H9 (cell line): ENCODE measurements at places on chromosomes 13 and 19.
A peak's percentile ranks its signal among the peaks of the same experiment; 100 is the strongest.

DNA sequence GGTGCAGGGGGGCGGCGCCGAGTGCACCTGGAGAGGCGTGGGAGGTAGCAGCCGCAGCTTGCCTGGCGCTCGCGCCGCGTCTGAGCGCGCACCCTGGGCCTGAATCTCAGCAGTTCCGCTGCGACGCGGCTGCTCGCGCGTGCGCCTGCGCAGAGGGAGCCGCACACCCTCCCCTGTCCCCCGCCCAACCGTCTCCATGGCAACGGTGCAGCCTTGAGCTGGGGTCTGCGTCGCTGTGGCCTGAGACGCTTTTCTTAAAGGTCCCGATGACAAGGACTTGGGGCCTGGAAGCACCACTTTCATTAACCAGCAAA is at the start of gene PNMA8B:
TSS of gene PNMA8B (minus strand) at position 82 of the 314 bp plus-strand sequence. CDS start 402 bp downstream, outside the sequence.
- H3K4me3 ChIP-seq = peak within 1 kb of the TSS; percentile 70
- H3K36me3 ChIP-seq = no peaks in the 10 kb centered on the region
- no peak within 1 kb of the TSS for H3K27ac ChIP-seq
- DNase-seq = peak; percentile 96

GRCh38 chr13:113968463-113969310 is 5.2 kb downstream of the C13orf46 start:
- no peak for DNase-seq
- H3K27ac ChIP-seq = no peak overlapping the region
- no peaks in the 10 kb centered on the region for H3K27me3 ChIP-seq

DNA sequence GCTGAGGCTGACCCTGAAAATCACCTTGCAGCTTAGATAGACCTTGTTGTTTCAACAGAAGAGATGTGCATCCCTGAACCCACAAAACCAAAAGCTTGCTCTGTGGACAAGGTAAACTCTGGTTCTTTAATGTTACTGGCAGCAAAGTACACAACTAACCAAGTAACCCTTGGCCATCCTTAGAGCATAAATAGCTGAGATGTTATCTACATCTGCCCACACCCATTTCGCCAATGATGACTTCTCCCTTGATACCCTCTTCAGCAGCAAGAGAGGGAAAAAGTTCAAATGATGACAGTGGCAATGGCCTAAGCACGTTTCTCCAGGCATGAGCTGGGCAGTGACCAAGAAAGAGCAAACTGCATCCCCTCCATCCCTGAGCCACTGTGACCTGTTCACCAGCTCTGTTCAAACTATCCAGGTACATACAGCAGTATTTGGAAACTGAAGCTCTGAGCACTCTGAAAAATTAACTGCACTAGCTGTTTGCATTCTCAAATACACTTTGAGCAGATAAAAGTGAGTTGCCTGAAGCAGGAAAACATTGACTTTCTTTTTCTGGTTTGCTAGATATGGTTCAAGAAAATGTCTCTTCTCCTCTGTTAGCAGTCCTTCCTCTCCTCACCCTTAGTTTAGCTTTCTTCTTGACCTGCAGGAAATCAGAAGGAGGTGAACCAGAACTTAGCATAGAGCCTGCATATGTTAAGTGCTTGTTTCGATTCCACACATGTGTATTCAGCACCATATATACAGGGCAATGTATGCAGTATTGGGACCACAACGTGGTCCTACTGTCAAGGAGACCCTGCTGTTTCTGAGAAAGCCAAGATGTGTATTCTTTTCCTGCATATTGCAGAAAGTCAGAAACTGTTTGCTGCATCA is 231.7 kb downstream of the FOXO1 start:
- no peaks in the 10 kb centered on the region for H3K27me3 ChIP-seq
- no peaks in the 10 kb centered on the region for H3K4me1 ChIP-seq
- no peaks in the 10 kb centered on the region for H3K36me3 ChIP-seq

DNA sequence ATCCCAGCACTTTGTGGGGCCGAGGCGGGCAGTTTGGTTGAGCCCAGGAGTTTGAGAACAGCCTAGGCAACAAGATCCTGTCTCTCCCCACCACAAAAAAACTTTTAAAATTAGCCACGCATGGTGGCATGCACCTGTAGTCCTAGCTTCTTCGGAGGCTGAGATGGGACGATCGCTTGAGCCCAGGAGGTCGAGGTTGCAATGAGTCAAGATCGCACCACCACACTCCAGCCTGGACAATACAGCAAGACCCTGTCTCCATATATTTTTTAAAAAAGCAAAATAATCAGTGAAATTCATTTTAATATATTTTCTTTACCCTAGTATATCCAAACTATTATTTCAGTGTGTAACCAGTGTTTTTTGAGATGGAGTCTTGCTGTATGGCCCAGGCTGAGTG is 8.2 kb downstream of the AP2A1 start:
- no peaks in the 10 kb centered on the region for H3K27me3 ChIP-seq
- no peak overlapping the region for H3K27ac ChIP-seq
- no peak for DNase-seq
- H3K4me1 ChIP-seq = no peaks in the 10 kb centered on the region

DNA sequence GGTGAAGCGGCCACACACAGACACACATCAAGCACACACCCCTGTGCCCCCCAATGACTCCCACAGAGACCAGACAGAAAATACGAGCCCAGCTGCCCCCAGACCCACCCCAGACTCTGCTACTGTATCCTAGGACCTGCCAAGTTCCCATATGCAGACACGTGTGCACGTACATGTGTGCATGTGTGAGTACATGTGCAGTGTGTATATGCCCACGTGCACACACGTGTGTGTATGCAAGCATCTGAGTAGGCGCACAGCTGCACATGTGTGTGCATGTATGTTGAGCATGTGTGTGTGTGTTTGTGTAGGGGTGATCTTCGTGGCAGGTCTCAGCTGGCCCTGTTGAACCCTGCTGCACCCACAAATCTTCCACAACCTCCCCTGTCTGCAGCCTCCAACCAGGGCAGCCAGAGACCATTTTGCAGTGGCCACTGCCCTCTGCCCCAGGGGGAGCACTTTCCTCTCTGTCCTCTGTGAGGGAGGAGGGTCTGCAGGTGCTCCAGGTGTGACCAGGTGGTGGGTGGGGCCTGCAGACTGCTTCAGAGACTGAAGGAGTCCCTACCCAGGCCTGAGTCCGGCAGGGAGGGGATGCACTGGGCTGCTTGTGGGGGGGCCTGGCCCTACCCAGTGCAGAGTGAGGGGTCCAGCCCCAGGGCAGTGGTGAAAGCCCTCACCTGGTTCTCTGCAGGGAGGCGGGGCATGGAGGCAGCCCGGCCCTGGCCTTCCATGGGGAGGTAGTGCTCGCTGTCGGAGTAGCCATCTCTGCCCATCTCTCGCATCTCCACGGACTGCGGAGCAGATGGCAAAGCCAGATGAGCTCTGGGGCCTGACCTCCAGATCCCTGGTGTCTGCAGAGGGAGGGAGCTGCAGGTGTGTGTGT is 61.5 kb downstream of the IER2 start:
- no peak for DNase-seq
- H3K27ac ChIP-seq = no peak overlapping the region
- H3K36me3 ChIP-seq = no peaks in the 10 kb centered on the region
- H3K4me1 ChIP-seq = no peaks in the 10 kb centered on the region; the same call in 1 of the 2 replicates
- H3K4me3 ChIP-seq = no peak overlapping the region

DNA sequence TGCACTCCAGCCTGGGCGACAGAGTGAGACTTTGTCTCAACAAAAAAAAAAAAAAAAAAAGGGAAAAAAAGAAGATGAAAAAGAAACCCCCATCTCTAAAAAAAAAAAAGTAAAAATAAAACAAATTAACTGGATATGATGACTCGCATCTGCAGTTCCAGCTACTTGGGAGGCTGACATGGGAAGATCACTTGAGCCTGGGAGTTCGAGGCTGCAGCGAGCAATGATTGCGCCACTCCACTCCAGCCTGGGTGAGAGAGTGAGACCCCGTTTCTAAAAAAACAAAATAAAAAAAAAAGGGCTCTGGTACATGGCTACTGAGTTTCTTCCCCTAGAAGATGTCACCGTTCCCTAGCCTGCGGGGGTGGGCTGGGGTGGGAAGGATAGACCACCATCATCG is 2.4 kb upstream of the CATSPERG start:
- no peak for DNase-seq
- no peaks in the 10 kb centered on the region for H3K27me3 ChIP-seq
- peaks cover 3% of the 10 kb centered on the region; the same call in 1 of the 2 replicates for H3K4me1 ChIP-seq
- H3K36me3 ChIP-seq = no peaks in the 10 kb centered on the region

GRCh38 chr13:36357692-36358091 is 11.5 kb upstream of the SPART start:
- H3K4me3 ChIP-seq = no peak overlapping the region
- no peak overlapping the region for H3K27ac ChIP-seq
- H3K36me3 ChIP-seq = 0 out of 2 replicates have a peak, but pooled peaks cover 4% of the 10 kb centered on the region
- no peaks in the 10 kb centered on the region for H3K4me1 ChIP-seq
- DNase-seq = no peak

DNA sequence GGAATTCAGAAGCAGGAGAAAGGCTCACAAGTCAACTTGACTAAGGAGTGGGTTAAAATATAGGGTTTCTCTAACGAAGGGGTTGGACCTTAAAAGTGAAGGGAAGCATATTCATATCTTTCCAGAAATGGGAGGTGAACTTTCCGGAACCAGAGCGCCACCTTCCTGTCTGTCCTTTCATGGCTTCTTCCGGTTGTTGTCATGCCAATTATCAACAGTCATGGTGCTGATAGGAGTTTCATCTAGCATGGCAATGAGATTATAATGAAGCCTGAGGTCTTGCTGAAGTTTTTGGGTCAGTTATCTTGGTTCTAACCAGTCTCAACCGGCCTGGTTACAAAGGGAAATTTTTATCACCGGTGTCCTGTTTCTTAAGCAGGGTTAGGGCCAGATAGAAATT is 162.9 kb upstream of the NBEA start:
- H3K36me3 ChIP-seq = no peaks in the 10 kb centered on the region; the same call in 2 of the 3 replicates
- H3K27me3 ChIP-seq = no peaks in the 10 kb centered on the region
- H3K27ac ChIP-seq = no peak overlapping the region
- DNase-seq = no peak
- H3K4me1 ChIP-seq = peaks cover 3% of the 10 kb centered on the region
- no peak overlapping the region for H3K4me3 ChIP-seq

DNA sequence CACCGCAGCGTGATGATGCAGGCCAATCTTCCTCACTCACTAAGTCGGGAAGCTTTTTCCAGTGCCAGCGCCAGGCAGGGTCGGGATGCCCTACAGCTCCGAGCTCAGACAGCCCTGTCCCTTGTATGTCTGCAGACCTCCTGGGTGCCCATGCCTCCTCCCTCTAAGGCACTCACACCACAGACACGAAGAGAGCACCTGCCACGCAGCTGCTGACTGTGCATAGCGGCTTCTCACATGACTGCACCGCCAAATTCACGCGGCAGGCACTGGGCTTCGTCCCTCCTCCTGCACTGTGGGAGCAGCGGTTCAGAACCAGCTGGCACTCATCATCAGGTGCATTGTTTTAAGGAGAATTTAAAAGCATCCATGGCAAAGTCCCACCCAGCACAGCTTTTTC is 88.1 kb downstream of the SLC7A1 start:
- H3K4me3 ChIP-seq = no peak overlapping the region
- H3K27ac ChIP-seq = no peak overlapping the region
- H3K4me1 ChIP-seq = no peaks in the 10 kb centered on the region
- DNase-seq = no peak
- peaks cover 2% of the 10 kb centered on the region; the same call in 2 of the 3 replicates for H3K36me3 ChIP-seq

DNA sequence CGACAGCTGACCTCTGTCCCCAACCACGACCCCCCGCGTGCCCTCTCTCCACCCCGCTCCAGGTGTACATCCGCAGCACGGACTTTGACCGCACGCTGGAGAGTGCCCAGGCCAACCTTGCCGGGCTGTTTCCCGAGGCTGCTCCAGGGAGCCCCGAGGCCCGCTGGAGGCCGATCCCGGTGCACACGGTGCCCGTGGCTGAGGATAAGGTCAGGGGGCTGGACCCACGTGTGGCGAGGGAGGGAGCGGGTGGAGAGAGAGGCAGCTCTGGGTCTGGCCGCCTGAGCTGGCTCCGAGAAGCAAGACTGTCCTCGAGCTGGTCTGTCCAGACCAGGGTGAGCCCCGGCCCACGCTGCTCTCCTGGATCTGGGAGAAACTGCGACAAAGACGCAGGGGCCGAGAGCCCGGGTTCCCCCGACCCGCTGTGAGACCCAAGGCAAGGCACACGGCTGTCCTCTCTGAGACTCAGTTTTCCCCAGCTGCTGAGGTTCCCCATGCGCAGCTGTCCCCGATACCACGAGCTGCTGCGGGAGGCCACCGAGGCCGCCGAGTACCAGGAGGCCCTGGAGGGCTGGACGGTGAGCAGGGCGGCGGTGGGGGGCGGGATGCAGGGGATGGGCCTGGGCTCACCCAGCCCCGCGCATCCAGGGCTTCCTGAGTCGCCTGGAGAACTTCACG is 1.5 kb downstream of the ACP4 start:
- no peaks in the 10 kb centered on the region for H3K4me1 ChIP-seq
- DNase-seq = no peak
- no peaks in the 10 kb centered on the region for H3K36me3 ChIP-seq
- no peak overlapping the region for H3K27ac ChIP-seq
- no peaks in the 10 kb centered on the region for H3K27me3 ChIP-seq
- H3K4me3 ChIP-seq = no peak overlapping the region

DNA sequence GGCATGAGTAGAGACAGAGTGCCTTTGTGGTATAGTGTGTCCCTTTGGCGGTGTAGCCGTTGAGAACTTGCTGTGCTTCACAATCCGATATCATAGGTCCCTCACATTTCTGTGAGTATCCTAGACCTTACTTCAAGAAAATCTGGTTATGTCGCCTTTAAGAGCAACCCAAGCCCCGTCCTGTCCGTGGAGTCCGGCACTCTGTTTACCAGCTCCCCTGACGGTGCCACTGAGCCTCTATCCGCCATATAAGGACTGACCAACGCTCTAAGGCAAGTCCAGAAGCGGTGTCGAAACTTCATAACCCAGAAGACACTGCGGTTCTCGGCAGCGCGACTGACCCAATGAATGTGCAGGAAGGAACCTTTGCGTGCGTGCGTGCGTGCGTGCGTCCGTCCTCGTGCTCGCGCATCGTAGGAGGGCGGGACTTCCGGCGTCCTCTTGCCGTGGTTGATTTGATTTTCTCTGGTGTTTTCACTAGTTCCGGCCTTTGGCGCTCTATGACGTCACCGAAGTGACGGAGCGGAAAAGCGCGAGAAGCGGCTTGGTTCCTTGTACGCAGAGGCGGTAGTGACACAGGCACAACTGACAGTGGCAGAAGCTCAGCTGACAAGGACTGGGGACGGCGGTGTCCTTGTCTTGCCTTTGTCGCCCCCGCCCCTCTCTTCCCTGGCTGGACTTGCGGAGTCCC is at the start of the genes TRAPPC2B and ZNF547:
TSS of gene TRAPPC2B (plus strand) at position 555 of the 691 bp plus-strand sequence. CDS start 1,283 bp downstream, outside the sequence.
TSS of gene ZNF547 (plus strand) at position 555 of the 691 bp plus-strand sequence. CDS start 5,005 bp downstream, outside the sequence.
- peaks cover 3% of the 10 kb centered on the region; the same call in 1 of the 2 replicates for H3K36me3 ChIP-seq
- H3K4me1 ChIP-seq = no peaks in the 10 kb centered on the region
- peak within 1 kb of the TSS; percentile 47 for H3K27ac ChIP-seq

GRCh38 chr13:27970382-27971235 is 1.5 kb upstream of the CDX2 start:
- peaks cover 9% of the 10 kb centered on the region for H3K4me1 ChIP-seq
- H3K36me3 ChIP-seq = no peaks in the 10 kb centered on the region
- H3K27ac ChIP-seq = no peak overlapping the region
- no peak for DNase-seq
- peak overlapping the region; percentile 60 for H3K4me3 ChIP-seq

- no peak for DNase-seq
- H3K27me3 ChIP-seq = no peaks in the 10 kb centered on the region
- no peaks in the 10 kb centered on the region for H3K36me3 ChIP-seq
Measured at GRCh38 chr13:37878921-37879320, 9.3 kb upstream of the TRPC4 start.

- no peak for DNase-seq
- no peaks in the 10 kb centered on the region for H3K36me3 ChIP-seq
- no peaks in the 10 kb centered on the region for H3K4me1 ChIP-seq
- no peaks in the 10 kb centered on the region for H3K27me3 ChIP-seq
- no peak overlapping the region for H3K27ac ChIP-seq
Measured at GRCh38 chr13:46085737-46086136, 19.1 kb downstream of the CPB2 start.

- H3K27me3 ChIP-seq = no peaks in the 10 kb centered on the region
- no peak overlapping the region for H3K27ac ChIP-seq
- no peak overlapping the region for H3K4me3 ChIP-seq
- DNase-seq = no peak
Measured at GRCh38 chr13:52061587-52061986, 37.1 kb downstream of the UTP14C start.
